ENCODE measurements at places on chromosomes 1 and 21. TPM values are rescaled to one million over a fixed set of nuclear protein-coding genes. Genes with fewer than 3 reads are reported as not detected.

MX1 gene
- total RNA-seq = 5.8 TPM

FAM72D gene
- total RNA-seq = 0.99 TPM

OMA1 gene
- total RNA-seq = 39.4 TPM

LENEP gene
- not detected for total RNA-seq

CFHR5 gene
- total RNA-seq = not detected

SYT6 gene
- 0.10 TPM for total RNA-seq

COX20 gene
- 18.7 TPM for total RNA-seq

DSCAM gene
- 0.20 TPM for total RNA-seq

CAPN9 gene
- total RNA-seq = 0.49 TPM

GLIS1 gene
- 0.69 TPM for total RNA-seq

MATN1 gene
- 1.4 TPM for total RNA-seq

HTR6 gene
- not detected for total RNA-seq

FAM131C gene
- not detected for total RNA-seq

CD244 gene
- total RNA-seq = 0.49 TPM

LAD1 gene
- total RNA-seq = 35.7 TPM

BACE2 gene
- total RNA-seq = 53.2 TPM

Data from skin of body (tissue), 3 donors.